NCI-H1694 (cell line): ENCODE measurements at places on chromosomes 7 and 10.

DNA sequence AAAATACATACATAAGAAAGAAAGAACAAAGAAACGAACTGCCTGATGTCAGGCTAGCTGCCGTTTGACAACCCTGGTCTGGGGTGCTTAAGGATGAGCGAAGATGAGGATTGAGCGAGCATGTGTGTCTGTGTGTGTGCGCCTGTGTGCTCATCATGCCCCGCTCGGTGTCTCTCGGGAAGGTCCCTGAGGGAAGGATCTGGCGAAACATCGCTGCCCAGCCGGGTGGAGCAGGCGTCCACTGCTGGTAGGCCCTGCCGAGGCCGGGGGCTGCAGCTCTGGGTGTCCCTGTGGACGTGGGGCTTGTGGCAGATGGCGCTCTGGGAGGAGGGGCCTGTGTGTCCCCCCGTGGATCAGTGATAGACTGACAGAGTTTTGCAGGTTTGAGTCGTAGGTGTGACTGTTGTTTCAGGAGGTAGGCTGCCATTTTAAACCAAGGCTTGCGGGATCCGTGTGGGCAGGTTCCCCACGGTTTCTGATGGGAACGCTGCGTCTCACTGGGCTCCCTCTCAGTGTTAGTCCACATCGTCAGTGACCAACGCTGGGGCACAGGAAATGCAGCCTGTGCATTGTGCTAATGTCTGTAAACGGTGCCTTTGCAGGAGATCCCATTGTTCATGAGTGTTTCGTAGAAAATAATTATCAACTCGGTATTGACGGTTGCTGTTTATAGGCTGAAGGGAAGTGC lies 5.9 kb upstream of the SUN1 start:
- DNase-seq: no peak

GRCh38 chr10:126066456-126066855 lies 170.1 kb downstream of the FANK1 start:
- DNase-seq: no peak

DNA sequence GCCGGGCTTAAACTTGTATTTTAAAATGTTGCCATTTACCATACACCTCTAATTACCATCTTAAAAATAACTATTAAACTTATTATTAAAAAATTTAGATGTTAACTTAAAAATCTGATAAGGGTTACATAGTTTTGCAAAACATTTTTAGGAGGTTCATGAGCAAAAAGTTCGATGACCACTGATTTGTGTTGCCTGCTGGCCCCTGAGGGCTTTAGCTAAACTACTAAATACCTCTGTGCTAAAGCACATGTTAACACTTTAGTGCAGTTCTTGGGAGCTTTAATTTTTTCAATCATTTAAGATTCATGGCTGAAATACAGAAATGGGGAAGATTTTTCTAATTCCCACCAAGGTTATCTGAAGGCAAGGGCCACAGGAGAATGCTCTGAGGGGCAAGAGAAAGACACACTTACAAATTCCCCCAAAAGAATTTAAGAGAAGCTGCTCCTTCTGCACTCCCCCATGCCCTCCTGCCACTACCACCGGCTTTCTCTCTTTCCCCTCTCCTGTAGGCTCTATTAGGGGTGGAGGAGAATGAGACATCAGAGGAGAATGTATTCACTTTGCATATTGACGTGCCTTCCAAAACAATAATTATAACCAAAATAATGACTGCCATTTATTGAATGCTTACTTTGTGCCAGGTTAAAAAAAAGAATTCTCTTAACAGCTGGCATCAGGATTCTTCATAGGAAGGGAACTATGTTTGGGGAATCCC lies 106.2 kb downstream of the RTKN2 start:
- no peak for DNase-seq

DNA sequence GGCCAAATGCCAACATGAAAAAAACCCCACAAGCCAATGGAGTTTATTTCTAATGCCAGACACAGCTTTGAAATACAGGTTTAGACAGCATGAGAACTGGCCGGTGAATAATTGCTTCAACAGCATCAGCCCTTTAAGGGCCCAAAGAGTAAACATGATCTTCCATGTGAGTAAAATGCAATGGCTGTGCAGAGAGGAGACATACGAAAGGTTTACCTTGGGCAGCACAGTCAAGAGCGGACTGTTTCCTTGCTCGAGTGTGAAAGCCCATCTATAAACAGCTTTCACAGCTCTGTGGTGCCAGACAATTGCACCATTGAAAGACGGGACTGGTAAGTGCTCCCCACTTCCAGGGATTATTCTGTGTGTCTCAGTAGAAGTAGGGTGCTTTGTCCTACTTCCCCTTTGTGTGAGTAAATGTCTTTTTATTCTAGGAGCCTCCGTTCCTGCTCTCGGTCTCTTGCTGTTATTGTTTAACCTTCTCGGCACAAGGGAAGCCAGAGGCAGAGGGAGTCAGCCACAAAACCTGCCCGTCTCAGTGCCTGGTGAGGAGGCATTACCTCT lies 77.8 kb upstream of the KAT6B start:
- DNase-seq: no peak

DNA sequence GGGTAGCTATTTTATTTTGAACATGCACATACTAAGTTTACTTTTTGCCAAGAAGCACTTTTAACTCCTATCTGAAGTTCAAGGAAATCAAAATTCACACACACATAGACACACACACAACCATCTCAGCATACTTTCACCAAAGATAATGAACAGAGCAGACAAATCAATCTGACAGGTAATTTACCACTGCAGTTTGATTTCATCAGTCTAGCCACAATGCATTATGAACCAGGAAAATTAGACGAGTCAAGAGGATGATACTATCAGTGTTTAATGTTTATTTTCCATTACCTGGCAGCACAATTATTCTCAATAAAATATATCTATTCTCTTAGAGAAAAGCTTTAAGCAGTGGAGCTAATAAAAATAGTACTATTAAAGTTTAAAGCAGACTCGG lies 147.9 kb downstream of the ARHGAP12 start:
- no peak for DNase-seq

- DNase-seq: no peak
Observed at GRCh38 chr7:5396542-5396941, 27.1 kb downstream of the TNRC18 start.

DNA sequence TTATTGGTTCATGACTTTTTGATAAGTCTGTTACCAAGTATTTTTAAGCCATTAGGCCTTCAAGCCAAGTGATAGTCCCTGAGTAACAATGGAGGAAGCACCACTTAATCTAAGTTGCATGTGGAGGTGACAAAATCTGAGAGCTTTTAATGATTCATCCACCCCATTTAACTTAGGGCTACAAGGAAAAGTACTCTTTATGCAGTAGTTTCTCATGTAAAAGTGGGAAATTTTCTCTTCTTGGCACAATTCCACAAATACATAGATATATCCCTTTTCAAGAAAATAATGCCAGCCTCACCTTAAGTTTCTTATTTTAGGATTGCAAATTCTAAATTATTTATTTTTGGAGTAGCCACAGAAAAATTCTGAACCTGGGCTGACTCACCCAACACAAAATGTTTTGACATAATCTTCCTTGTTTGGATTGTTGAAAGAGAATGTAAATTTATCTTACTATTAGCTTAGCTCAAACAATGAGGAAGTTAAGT lies 85.7 kb downstream of the SUGCT start:
- no peak for DNase-seq

- no peak for DNase-seq
Observed at GRCh38 chr10:104488439-104488832, 134.8 kb downstream of the CFAP58 start.

DNA sequence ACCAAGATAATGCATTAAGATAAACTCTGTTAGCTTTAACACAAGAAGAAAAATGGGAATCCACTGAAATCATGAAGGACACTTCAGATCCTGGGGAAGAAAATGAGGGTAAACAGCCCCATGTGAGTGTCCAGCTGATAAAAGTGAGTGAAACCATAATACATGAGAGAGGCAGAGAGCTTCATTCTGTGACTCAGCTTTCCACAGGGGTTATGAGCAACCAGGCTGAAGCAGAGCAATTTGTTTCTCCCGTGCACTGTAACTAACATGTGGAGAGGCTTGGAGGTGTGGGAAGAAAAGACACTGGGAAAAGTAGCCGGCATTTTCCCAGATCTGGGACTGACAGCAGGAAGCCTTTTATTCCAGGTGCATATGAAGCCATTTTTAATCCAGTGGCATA lies 971.7 kb downstream of the ANKRD7 start:
- DNase-seq: no peak

GRCh38 chr10:127907411-127908105 lies 655 bp downstream of the PTPRE start:
- no peak for DNase-seq

DNA sequence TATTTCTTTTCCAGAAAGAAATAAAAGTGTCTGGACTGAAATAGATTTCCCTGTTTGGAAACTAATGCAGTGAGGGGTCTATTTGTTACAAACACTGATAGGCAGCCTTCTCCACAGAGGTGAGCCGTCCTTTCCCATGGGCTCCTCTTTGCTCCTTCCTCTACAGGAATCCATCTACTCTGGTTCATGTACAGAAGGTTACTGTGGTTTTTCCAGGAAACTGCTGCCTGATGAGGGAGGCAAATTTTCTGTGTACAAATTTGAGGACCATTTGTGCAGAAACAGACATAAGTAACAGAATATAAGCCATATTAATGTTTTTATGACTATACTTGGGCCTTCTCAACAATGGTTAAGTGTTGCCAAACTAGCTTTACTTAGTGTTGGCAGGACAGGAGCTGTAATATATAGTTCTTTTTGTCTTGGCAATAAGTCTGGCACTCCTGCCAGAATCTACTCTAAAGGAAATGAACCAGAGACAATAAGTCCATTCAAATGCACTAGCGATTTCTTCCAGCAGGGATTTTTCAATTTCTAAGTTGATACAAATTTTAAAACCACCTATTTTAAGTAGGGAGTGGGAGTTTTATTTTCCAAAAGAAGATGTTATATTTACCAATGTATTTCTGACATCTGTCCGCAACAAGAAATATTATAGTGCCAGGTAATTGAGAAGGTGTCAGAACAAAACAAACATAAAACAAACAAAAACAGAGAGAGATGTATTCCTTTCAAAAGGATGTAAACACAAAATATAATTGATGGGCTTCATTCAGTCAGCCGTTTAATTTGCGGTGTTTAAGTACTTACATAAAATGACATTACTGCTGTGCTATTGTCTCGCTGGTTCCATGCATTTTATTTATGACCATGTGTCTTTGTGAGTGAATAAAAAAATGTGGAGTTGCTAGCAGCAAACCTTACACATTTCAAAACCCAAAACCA lies 91.0 kb upstream of the NFE2L3 start:
- no peak for DNase-seq

DNA sequence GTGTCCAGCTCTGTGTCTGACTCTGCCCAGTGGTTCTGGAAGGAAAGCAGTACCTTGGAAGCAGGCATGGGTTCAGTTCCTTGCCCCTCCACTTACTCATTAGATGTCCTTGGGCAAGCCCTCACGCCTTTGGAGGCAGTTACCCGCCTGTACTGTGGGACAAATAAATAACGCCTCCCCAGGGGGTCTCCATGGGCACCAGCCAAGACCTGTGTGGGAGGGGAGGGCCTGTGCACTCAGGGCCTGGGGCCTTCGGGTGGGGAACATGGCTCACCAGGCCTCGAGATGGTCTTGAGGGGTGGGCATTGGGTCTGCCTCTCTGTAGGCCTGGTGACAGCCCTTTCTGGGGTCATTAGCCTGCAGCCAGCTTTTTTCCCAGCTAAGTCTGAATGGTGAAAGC lies 142.0 kb downstream of the GRK5 start:
- DNase-seq: no peak

- DNase-seq: no peak
Observed at GRCh38 chr10:90274721-90275468, 573.5 kb downstream of the KIF20B start.

DNA sequence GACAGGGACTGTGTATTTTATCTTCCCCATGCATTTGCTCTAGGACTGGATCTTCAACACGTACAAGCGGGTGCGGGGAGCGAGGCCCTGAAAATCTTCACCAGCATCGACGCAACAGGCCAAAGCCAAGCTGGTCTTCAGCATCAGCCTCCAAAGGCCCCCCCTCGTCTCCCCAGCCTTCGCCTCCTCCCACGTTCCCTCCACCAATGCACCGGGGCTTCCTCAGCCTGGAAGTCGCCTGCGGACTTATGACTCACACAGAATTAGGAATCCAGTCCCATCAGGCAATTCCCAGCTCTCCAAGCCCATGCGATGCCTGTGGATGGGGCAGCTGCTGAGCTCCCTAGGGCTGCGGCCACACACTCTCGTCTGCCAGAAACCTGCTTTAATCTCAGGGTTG lies 36.3 kb upstream of the RNF32 start:
- DNase-seq: no peak

- no peak for DNase-seq
Observed at GRCh38 chr7:31962246-31962645, 108.0 kb downstream of the PDE1C start.
